ENCODE measurements at places on chromosomes 7 and 10.
A peak's percentile ranks its signal among the peaks of the same experiment; 100 is the strongest.

DNA sequence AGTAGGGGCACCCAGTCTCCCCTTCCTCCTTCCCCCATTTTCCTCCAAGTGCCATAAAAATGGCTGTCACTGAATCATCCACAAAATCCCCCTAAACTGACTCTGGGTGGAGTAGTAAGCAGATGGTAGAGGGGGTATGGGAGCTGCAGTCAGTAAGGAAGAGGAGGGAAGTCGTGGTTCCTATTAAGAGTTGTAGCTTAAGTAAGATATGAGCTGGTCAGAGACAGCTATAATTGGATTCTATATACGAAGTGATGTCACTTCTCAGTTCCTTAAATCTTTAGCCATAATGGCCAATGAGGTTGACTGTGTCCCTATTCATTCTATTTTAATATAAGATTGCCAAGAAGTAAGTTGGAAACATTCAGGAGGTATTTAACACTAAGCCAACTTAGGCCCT lies 131.7 kb downstream of the SLC16A9 start:
- no peak for DNase-seq

DNA sequence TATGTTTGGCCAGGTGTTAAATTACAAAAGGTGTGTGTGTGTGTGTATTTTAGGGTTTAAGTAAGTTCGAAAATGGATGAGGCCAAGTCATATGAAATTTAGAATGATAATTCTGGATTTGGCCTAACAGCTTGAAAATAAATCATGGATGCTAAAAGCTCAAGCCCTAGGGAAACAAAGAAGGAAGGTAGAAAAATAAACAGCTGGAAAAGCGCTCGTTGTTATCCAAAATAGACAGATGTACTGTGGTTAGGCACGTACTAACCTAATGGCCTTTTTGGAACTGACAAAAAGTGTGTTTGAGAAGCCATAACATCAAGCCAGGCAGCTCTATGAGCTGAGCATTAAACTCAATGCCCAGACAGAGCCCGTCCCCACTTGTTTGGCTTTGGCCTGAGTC lies 17.5 kb upstream of the PALS2 start:
- DNase-seq: no peak

- DNase-seq: no peak
Observed at GRCh38 chr10:31509989-31510388, 191.0 kb downstream of the ZEB1 start.

DNA sequence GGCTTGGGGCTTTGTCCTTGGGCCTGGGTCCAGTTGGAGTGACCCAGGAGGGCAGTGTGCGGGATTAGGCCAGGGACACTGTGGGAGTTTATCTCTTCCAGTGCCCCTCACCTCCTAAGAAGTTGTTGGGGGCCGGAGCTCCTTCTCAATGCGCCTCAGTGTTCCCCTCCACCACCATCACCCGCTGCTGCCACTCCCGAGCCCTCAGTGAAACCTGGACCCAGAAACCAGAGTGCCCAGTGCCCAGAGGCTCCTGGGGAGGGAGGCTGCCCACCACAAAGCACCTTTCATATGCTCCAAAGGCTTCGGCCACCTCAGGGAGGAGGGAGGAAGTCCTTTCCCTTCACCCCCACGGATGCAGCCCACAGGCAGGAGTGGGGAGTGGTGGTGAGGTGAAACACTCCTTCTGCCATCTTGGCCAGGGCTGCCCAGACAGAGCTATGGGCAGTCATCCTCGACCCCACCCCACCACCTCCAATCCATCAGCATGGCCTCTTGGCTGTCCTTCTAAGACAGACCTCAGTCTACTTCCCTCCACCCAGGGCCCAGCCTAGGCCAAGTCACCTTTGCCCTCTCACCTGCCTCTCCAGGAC lies 99.0 kb downstream of the SH3PXD2A start:
- no peak for DNase-seq

GRCh38 chr10:18179891-18180290 lies 39.7 kb downstream of the CACNB2 start:
- peak; percentile 71 for DNase-seq

DNA sequence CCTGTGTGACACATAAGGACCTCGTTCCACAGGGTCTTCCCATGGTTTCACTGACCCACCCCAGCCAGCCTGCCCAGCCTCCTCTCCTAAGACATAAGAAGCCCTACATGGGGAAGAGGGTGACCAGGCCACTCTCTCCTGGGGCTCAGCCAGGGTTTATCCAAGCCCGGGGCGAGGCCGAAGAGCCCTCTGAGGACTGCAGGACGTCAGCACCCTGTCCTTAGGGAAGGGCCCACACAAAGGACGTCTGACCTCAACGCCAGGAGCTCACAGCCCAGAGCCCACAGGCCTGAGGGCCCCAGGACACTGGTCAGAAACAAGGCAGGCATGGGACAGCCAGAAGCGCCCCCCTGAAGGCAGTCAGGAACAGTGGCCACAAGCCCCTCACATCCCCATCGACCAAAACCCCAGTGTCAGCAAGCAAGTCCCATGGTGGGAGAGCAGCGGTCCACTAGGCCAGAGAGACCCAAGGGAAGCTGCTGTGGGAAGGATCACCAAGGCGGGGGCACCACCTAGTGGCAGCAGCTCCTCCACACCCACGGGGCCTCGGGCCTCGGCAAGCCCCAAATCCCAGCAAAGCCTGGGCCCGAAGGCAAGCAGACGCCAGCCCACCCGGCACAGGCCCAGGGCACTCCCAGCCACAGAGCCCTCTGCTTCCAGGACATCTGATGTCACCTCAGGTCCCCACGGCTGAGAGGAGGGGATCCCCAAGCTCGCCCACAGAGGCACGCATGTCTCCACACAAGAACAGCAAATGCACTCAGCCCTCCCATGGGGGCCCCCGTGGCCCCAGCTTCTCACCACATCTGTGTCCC lies 23.4 kb downstream of the MAD1L1 start:
- DNase-seq: peak; percentile 78

GRCh38 chr7:29797112-29797944 lies 9.0 kb upstream of the WIPF3 start:
- DNase-seq: no peak

GRCh38 chr7:156668130-156668741 lies 27.7 kb downstream of the RNF32 start:
- DNase-seq: no peak

DNA sequence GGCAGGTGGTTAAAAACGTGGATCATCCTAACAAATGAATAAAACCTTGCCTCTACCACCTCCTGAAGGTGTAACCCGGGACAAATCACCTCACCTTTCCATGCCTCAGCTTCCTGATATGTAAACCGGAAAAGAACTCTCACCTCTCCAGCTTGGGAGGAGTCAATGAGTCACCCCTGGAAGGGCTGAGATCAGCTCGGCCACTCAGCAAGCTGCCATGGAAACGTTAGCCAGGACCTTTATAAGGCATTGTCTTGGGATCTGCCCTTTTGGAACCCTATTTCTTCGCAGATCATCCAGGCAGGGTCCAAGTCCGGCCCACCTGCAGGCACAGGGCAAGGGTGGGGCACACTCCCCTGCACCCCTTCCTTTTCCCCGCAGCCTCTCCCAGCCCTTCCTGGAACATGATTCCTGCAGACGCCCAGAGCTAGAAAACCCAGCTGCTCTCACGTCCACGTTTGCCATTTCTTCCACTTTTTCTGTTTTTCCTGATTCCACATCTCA lies 81.6 kb upstream of the PFKP start:
- no peak for DNase-seq

- no peak for DNase-seq
Observed at GRCh38 chr10:120609006-120609405, 152.0 kb downstream of the PLPP4 start.

DNA sequence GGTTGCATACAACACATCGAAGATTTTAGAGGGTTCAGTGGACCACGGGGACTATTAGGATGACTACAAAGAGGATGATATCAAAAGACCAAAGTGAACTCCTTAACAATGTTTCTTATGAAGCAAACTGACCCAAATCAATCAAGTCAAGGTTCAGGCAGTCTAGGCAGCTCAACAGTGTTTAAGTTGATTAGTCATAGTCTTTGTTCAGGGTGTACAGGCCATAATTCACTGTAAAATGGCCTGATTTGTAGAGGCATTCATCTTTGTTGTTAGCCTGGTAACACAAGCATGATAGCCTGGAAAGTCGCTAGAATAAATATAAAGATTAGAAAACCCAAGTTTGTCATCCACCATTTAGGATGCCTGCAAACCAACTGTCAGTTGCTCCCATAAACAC lies 32.6 kb downstream of the ANTXRL start:
- no peak for DNase-seq

DNA sequence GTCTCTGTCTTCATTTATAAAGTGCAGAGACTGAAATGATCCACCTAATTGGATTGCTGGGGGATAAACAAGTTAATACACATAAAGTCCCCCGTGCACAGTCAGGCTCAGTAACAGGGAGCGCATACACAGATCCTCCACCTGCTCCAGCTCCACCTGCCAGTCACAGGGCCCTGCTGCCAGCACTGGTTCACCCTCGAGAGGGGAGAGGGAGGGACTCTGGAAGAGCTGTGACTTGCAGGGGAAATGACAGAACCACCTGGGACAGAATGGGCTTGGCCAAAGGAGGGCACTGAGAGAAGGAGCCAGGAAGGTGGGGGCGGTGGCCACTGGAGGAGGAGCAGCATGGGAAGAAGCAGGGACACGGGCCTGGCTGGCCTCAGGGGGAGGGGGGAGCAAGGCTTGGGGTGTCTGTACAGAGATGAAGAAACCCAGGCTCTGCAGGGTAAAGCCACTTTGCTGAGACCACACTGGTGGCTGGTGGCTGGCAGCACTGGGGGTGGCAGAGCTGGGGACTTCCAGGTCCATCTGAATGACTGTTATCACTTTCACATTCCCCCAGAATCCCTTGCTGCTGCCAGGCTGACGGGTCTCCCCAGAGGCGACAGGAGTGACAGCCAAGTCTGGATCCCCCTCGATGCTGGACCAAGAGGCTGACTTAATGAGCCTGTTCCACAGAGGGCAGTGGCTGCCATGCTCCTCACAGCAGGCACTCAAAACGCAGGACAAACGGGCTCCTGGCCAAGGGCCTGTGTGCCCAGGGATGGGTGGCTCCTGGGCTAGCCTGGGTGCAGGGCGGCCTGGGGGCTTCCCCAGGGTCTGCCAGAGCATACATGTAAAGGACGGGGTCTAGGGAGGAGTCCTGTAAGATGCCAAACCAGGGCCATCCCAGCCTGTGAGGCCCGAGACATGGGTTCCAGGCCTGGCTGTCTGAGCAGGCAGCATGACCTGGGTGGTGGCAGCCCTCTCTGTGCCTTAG lies 151.1 kb downstream of the SH3PXD2A start:
- DNase-seq: no peak
